ENCODE measurements at places on chromosomes 6 and 20.
A peak's percentile ranks its signal among the peaks of the same experiment; 100 is the strongest.

DNA sequence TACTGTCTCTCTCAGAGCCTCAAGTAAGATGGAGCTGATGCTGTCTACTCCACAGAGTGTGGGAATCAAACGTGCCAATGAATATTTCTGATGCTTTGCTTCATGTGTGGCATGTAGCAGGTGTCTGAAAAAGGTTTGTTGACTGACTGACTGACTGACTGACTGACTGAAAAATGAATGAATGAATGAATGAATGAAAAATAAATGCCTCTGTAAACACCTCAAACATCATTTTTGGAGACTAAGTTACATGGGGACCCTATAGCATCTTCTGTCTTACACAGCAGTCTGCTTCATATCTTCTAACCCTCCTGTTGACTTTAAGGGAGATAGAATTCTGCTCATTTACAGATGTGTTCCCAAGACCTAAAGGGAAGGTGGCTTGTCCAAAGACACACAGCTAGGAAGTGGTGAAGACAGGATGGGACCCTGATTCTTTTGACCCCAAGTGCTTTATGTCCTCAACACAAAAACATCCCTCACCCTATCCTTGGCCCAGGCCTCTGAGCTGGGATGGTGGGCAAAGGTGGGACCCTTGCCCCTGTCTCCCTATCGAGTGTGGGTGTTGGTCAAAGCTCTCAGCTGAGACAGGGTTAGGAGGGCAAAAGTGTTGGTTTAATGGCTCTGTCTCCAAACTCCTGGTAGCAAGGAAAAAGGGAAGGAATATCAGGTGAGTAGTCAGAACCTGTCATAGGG is 104.4 kb downstream of the TOX2 start:
- no peak for DNase-seq

DNA sequence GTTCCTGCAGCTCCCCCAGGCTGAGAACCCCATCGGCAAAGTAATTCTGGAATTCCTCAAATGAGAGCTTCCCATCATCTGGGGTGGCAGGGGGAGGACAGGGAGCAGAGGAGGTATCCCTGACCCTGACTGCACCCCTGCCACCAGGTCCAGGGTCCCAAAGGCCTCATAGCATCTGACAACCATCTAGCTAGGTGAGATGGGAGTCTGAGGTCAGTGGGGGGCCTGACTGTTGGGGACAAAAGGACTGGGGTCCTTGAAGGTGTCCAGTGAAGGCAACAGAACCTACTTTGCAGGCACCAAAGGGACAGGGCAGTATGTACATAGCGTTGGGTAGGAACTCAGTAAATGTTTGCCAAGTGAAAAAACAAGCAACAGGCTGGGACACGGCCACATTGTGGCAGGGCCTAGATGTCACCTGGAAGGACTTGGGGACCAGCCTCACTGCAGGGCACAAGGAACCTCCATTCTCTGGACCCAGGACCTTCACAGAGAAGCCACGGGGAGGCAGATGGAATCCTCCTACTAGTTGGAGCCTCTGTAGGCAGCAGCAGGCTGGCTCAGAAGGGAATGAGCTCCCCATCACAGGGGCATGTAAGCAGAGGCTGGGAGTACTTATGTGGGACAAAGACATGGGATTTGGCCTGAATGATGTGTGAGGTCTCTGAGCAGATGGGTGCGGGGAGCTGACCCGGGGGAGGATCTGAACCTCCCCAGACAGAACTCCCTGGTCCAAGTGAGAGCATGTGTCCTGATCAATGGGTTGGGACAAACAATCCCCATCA is 3.3 kb downstream of the NECAB3 start:
- no peak for DNase-seq

DNA sequence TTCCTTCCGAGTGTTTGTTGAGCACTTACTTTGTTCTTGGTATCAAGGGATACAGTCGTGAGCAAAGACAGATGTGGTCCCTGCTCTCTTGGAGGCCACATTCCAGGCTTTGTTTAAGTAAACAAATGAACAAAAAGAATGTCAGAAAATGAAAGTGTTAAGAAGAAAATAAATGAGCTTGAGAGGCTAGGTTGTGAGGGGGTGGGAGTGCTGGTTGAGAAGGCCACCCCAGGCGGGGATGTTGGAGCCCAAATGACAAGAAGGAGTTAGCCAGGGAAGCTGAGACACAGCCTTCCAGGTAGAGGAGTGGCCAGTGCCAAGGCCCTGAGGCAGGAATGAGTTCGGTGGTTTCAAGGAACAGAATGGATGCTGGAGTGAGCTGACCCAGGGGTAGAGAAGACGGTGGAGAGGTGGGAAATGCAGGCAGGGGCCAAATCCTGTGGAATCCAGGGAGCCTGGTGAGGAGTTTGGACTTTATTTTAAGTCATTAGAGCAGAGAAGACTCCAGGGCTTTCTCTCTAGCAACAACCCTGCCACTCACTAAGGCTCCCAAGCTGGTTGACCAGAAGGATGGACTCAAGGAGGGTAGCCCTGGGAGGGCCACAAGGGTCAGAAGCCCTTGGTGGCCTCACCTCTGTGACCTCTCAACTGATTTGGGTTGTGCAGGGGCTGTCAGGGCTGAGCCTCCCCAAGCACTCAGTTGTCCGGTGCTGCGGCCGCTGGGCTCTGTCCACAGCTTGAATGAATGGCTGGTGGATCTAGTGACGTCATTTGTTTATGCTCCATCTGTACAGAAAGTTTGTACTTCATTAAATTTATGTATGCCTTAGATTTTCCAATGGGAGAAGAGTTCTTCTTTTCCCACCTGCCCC is 66.0 kb upstream of the STX16 start:
- DNase-seq = no peak

GRCh38 chr6:105226598-105227294 is 46.9 kb upstream of the POPDC3 start:
- no peak for DNase-seq

- no peak for DNase-seq
These were observed 301.0 kb upstream of the RUNX2 start for GRCh38 chr6:45027126-45027525.

DNA sequence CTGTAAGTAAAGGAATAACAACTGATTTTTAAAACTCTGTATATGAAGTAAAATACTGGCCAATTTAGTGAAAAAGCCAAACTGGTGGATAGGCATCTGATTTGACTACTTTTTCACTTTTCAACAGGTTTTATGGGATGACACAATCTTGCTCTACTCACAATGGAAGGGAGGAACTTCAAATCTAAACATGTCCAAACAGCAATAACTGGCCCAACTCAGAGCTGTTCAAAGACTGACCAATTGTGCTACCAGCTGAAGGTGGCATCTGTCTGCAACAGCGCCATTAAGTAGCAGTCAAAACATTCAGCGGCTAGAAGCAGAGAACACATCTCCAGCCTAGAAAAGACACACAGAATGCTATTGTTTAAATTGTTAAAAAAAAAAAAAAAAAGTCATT is 44.6 kb downstream of the SESN1 start:
- peak; percentile 35 for DNase-seq

- DNase-seq = no peak
These were observed 620.5 kb downstream of the DOK5 start for GRCh38 chr20:55095745-55096400.

GRCh38 chr6:41707565-41708200 is 27.7 kb downstream of the TFEB start:
- DNase-seq = no peak

DNA sequence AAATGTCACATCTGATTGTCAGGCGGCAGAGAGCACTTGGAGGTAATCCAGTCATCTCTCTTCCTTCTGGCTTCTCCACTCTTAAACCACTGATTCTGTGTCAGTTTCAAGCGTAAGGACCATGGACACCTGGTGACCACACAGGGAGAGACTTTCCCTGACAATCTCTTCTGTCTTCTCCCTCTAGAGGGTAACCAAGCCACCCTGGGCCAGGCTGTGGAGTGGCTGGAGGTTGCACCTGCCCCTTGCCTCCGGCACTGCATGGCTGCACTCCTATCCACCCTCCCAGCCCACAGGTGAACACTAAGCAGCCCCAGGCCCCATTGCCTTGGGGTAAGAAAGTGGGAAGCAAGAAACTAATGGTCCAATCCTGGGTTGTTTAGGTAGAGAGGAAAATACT is 78.7 kb downstream of the BFSP1 start:
- DNase-seq = no peak

DNA sequence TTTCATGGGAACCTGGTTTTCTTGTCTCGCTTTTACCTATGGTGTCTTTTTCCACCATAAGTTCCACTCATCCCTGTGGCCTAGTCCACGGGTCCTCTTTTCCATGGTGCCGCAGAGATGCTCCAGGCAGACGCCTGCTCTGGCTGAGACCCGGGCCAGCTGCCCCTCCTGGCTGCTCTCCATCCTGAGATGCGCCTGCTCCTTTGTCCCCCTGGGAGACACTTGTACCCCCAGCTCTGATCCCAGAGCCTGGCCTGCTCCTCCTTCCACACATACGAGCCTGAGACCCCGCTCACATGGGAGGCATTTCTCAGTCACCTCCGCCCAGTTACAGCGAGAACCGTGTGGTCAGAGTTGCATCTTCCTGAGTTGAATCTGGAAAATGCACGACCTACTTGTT is 29.6 kb downstream of the RNASET2 start:
- DNase-seq = no peak

GRCh38 chr6:156890627-156891314 is 113.6 kb downstream of the ARID1B start:
- DNase-seq = no peak

- no peak for DNase-seq
These were observed 98.3 kb downstream of the RAMACL start for GRCh38 chr6:166488076-166488685.

GRCh38 chr20:50229156-50229607 is 38.6 kb downstream of the CEBPB start:
- no peak for DNase-seq

DNA sequence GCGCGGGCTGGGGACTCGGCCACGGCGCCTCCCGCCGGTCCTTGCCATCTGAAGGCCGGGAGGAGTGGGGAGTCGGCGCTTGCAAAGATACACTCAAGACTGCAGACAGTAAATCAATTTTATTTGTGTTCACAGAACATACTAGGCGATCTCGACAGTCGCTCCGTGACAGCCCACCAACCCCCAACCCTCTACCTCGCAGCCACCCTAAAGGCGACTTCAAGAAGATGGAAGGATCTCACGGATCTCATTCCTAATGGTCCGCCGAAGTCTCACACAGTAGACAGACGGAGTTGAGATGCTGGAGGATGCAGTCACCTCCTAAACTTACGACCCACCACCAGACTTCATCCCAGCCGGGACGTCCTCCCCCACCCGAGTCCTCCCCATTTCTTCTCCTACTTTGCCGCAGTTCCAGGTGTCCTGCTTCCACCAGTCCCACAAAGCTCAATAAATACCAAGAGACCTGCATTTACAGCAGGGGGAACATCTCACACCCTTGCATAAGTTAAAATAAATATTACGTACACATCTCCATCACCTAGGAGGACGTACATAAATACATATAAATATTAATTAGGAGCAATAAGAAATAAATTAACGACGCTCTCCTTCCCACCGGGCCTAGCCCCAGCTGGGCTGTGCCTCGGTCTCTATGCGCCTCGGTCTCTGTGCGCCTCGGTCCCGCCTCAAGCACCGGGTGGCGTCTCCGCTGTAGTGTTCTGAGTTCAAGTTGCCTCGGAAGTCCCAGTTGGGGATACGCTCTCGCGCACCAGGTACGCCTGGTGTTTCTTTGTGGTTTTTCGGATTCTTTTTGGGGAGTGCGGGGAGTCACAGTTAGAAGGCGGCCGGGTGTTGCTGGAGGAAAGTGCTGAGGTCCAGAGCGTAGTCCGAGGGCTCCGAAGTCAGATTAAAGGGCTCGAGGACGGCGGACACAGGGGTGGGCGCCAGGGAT is 889 bp upstream of the FLOT1 start:
- DNase-seq = peak; percentile 44

DNA sequence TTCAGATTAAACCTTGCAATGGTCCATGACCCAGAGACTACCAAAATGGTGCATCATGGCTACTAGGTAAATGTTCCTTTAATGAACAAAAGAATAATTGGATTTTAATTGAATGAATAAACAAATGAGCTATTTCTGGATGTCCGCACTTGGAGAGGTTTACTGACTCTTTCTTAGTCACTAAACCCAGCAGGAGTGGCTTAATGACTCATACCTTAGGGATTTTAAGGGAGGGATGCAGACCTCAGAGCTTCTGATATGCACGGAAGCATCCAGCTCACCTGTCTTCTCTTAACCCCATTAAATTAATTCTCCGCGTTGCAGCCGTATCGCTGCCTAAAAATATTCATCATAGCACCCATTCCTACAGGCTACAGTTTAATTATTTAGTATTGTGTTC is 970.0 kb upstream of the SLC35B3 start:
- DNase-seq = no peak

DNA sequence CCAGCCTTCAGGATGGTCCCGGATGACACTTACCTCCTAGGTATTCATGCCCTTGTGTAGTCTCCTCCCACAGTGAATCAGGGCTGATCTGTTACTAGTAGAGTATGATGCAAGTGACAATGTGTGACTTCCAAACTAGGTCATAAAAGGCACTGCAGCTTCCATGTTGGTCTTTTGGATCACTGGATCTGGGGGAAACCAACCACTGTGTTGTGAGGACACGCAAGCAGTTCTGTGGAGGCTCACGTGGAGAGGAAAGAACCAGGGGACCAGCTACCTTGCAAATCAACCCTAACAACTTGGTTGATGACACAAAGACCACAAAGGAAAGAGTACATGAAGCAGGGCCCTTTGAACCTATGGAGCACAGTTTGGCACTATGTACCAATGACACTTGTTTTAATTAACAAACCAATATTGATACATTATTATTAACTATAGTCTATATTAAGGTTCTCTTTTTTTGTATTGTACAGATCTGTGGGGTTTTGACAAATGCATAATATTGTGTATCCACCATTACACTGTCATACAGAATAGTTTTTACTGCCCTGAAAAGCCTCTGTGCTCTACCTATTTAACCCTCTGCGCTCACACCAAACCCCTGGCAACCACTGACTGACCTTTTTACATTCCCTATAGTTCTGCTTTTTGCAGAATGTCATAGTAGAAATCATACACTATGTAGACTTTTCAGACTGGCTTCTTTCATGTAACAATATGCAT is 16.3 kb upstream of the SDCBP2 start:
- DNase-seq = no peak

- no peak for DNase-seq
These were observed 21.3 kb downstream of the FOXO3 start for GRCh38 chr6:108581932-108582475.

DNA sequence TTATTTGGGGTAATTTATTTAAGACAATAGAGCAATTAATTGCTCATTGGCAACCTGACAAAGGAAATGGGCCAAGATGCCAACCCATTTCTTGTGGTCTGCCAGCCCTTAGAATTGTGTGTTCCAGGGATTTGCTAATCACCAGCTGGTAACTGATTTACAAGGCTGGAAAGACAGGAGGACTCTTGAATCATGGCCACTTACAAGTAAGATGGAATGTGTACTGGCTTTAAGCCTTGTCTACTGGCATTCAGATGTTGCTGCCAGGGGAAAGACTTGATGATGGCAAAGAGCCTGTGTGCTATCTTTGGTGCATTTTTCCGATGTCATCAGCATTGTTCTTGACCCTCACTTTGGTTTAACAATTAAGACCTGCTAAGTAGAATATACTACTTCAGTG is 91.0 kb downstream of the BCKDHB start:
- DNase-seq = no peak

- peak; percentile 13 for DNase-seq
These were observed 218.5 kb downstream of the LY86 start for GRCh38 chr6:6806844-6807518.

- DNase-seq = no peak
These were observed 423.4 kb upstream of the IMPG1 start for GRCh38 chr6:76495909-76496308.
